Stomach (tissue), 19 donors: ENCODE measurements at places on chromosomes 6 and 20. TPM values are rescaled to one million over a fixed set of nuclear protein-coding genes. Genes with fewer than 3 reads are reported as not detected.

GRCh38 chr6:125534430-125535263 is 214.8 kb upstream of the HEY2 start:
- peaks cover 5% of the 10 kb centered on the region for H3K4me1 ChIP-seq
- H3K27ac ChIP-seq: no peak overlapping the region
- peaks cover 17% of the 10 kb centered on the region for H3K27me3 ChIP-seq
- no peaks in the 10 kb centered on the region for H3K36me3 ChIP-seq
- DNase-seq: no peak
- H3K4me3 ChIP-seq: no peak overlapping the region

DNA sequence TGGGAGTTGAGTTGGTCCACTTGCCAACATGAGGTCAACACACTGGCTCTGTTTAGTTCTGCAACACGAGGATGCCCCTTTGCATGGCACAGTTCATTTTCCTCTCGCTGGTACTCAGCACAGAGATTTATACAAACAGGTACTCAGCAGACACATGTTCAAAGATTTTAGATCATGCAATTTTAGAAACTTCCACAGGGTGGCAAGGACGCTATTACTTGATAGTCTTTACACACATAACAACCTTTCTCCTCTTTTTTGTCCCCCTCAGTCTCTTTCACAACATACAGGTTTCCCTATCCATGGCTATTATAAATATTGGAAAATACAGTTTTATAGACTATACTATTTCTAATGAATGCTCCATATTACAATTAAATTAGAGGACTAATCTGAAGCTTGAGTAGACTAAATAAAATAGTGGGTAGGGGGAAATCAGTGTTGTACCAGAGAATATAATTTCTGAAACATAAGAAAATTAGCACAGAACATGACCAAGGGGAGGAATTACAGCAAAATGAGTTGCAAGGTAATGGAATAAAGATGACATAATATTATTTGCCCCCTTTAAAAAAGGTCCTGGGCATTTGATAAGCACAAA is 331.8 kb upstream of the BTBD3 start:
- no peaks in the 10 kb centered on the region for H3K4me1 ChIP-seq
- no peaks in the 10 kb centered on the region for H3K36me3 ChIP-seq
- no peak overlapping the region for H3K4me3 ChIP-seq
- DNase-seq: no peak

DNA sequence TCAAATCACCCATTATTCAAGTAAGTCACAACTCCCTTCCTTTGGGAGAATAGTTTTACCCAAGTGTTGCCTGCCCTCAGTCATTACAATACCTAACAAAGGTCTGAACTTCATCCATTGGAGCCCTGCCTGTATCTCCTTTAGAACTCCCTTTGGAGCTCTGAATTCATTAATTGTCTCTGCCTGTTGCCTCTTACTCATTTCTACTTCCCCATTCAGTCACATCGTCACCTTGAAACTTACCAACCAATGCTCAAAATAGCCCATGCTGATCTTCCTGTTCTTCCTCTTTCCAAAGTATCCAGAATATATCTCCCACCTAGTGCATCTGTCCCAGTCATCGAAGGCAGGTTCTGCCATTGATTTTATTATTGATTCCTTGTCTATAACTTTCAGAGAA is 120.7 kb upstream of the ADGRF1 start:
- H3K4me3 ChIP-seq: no peak overlapping the region
- DNase-seq: no peak

Gene SLC35D3
- not detected for total RNA-seq

Gene ARFGEF3
- total RNA-seq: 13.4 TPM

Gene KCNB1
- total RNA-seq: 0.58 TPM
